Stimulated activated CD8-positive, alpha-beta memory T cell treated with anti-CD3 and anti-CD28 coated beads, Interleukin-4, amount 100 ng/mL, for 1 hour (primary cell): ENCODE measurements at places on chromosomes 5 and 9.

GRCh38 chr5:178177569-178177968 is 9.6 kb downstream of the GMCL2 start:
- no peak for DNase-seq

GRCh38 chr5:167167191-167167795 is 1124.2 kb upstream of the WWC1 start:
- DNase-seq, result no peak

GRCh38 chr5:14574891-14575508 is 6.6 kb upstream of the OTULINL start:
- DNase-seq, result no peak

DNA sequence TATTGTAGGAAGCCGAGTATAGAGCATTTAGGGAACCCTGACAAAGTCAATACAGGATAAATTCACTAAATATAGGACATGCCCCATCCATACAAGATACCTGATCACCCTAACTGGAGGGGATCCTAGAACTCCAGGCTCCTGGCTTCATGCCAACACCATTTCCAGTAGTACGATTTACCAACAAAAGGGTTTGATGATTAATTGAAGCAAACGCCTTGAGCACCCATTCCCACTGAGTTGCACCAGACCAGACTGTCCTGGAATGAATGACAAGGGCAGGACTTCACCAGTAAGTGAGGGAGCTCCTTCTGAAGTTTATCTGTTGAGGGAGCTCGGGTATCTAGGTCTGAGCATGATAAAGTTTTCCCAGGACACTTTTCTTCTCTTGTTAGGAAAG is 327.2 kb upstream of the MSX2 start:
- DNase-seq, result no peak

DNA sequence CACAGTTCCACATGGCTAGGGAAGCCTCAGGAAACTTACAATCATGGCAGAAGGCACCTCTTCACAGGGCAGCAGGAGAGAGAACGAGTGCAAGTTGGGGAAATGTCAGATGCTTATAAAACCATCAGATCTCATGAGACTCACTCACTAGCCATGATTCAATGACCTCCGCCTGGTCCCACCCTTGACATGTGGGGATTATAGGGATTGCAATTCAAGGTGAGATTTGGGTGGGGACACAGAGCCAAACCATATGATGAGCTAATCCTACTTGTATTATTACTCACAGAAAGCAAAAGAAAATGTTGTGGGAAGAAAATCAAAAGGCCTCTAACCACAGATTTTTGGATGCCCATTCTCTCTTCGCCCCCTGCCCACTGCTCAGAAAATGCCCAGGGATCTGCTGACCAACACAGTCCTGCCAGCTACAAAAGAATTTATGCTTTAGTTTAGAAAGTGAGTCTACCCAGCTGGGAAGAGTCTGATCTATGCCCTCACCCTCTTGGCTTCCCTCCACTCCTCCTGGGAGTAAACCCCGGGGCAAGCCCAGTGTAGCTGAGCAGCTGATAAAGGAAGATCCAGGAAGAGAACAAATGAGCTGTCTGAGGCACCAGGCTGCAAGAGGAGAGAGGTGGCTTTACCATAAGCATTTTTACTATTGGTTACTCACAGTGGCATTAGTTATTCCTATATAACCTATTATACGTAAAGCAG is 53.1 kb downstream of the RNF130 start:
- DNase-seq, result no peak
